Upper lobe of left lung (tissue), 6 donors: ENCODE measurements at places on chromosomes 6 and 20. TPM values are rescaled to one million over a fixed set of nuclear protein-coding genes. Genes with fewer than 3 reads are reported as not detected.
A peak's percentile ranks its signal among the peaks of the same experiment; 100 is the strongest.

Gene VGLL2
- total RNA-seq = not detected

Gene FAM83C
- total RNA-seq = not detected

Gene CLPSL2
- total RNA-seq = not detected

Gene KIFC1
- total RNA-seq = 3.1 TPM

Gene KHDC1L
- not detected for total RNA-seq

DNA sequence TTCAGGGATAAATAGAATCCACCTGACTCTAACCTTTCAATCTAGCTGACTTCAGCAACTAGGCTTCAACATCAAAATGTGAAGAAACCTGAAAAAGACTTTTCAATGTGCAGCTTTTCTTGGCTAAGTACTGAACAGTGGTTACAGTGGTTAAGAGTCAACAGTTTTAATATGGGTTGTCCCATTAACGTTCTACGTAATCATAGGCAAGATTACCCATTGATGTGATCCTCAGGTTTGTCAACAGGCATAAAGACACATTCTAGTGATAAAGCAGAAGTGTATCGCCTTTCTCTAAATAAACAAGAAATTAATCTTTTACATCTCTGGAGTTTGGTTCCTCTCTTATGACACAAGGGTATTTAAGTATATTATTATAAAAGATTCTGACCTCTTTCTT lies 154.1 kb upstream of the RUNX2 start:
- no peak overlapping the region for H3K27ac ChIP-seq
- no peak overlapping the region for H3K4me3 ChIP-seq
- H3K27me3 ChIP-seq = no peaks in the 10 kb centered on the region
- no peaks in the 10 kb centered on the region for H3K4me1 ChIP-seq

- H3K27me3 ChIP-seq = no peaks in the 10 kb centered on the region
- no peak for DNase-seq
- H3K27ac ChIP-seq = no peak overlapping the region
These were observed 135.9 kb downstream of the JPH2 start for GRCh38 chr20:44050925-44051660.

- H3K27me3 ChIP-seq = no peaks in the 10 kb centered on the region
- no peak overlapping the region for H3K4me3 ChIP-seq
- no peak overlapping the region for H3K27ac ChIP-seq
- peaks cover 6% of the 10 kb centered on the region for H3K4me1 ChIP-seq
These were observed 239.6 kb downstream of the ERMARD start for GRCh38 chr6:169991031-169991390.

DNA sequence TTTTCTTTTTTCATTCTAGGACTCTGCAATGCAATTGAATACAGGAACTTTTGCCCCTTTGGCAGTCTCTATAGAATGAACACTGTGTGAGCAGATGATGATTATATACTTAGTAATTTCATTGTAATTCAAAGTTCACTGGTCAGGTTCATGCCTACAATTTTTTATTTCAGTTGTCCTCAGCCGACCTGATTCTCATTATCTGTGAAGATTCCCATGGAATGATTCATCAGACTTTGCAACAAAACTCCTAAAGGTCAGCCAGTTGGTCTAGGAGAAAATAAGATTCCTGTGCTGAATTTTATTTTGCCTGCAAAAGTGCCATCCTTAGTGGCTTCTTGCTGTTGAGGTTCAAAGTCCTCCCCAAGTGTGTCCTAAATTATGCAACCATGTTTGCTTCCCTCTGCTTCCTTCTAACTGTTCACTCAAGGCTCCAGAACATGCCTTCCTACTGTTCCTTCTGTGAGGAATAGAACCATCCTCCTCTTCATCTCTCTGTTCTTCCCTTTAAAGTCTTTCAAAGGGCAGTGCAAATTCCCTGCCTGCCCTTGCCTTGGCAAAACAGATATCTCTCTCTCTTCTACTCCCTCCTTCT lies 194.2 kb upstream of the CNR1 start:
- DNase-seq = no peak
- H3K4me1 ChIP-seq = no peaks in the 10 kb centered on the region
- H3K36me3 ChIP-seq = no peaks in the 10 kb centered on the region
- no peak overlapping the region for H3K4me3 ChIP-seq

GRCh38 chr20:51861726-51862466 lies 59.6 kb upstream of the SALL4 start:
- no peak overlapping the region for H3K4me3 ChIP-seq
- DNase-seq = no peak
- no peaks in the 10 kb centered on the region for H3K4me1 ChIP-seq
- H3K27ac ChIP-seq = no peak overlapping the region
- H3K27me3 ChIP-seq = no peaks in the 10 kb centered on the region
- H3K36me3 ChIP-seq = no peaks in the 10 kb centered on the region

- no peaks in the 10 kb centered on the region for H3K36me3 ChIP-seq
- H3K4me1 ChIP-seq = peaks cover 8% of the 10 kb centered on the region
- H3K4me3 ChIP-seq = no peak overlapping the region
- no peak overlapping the region for H3K27ac ChIP-seq
These were observed 4.5 kb upstream of the CD109 start for GRCh38 chr6:73691512-73691911.

GRCh38 chr6:158086504-158087223 lies 81.4 kb downstream of the SERAC1 start:
- peak; percentile 57 for DNase-seq
- H3K36me3 ChIP-seq = no peaks in the 10 kb centered on the region
- H3K27me3 ChIP-seq = no peaks in the 10 kb centered on the region
- peak overlapping the region; percentile 21 for H3K27ac ChIP-seq
- no peaks in the 10 kb centered on the region for H3K4me1 ChIP-seq

DNA sequence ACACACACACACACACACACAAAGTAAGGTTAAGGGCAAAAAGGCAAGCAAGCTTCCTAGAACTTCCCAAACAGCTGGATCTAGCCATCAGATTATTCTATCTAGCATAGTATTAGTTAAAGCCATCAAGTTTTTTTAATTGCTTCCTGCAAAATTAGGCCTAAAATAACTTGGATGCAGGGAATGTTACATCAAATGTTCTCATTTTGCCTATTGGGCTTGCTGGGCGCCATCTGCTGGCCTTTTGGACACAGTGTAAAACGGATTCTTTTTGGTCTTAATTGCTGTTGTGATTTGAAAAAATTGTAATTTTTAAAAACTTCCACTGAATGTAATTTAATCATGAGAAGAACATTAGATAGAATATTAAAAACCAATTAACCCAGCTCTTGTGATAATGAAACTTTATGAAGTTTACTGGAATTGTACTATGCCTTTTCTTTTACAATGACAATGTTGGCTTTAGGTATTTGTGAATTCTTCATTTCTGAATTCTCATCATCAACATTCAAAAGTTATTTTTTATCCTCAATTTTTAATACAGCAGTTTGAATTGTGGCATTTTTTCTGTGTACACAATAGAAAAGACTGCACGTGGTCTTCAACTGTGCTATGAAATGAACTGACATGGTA lies 6.8 kb downstream of the MKKS start:
- no peak overlapping the region for H3K4me3 ChIP-seq
- no peaks in the 10 kb centered on the region for H3K27me3 ChIP-seq
- DNase-seq = no peak
- H3K4me1 ChIP-seq = peaks cover 6% of the 10 kb centered on the region

DNA sequence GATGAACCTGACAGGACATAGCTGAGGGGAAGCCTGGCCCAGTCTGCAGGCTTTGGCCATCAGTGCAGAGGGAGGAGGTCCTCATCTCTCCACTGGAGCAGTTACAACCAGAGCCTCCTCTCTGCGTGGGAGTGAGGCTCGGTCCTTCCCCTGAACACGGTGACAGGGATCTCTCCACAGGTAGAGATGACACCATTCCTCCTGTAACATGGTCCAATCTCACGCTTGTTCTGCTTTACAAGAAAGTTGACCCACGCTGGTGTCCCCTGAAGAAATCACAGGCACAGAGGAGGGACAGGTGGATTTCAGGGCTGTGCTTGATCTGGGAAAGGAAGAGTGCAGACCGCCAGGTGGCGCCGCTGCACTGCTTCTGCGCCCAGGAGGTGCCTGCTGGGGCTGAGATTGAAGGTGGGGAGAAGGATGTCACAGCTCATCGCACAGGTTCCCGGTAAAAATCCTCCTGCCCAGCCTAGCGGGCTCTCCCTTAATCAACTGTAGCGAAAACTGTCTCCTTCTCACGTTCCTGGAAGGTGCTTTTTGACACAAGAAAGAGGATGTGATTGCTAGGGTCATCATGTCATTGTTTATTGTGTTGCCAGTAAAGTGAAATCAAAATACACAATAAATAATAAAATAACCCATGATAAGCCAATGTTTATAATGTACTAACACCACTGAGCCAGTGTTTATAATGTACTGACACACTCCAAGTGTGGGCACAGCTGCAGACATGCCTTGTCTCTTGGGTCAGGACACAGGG lies 20.4 kb downstream of the HLA-G start:
- H3K27me3 ChIP-seq = no peaks in the 10 kb centered on the region
- H3K4me3 ChIP-seq = no peak overlapping the region
- DNase-seq = peak; percentile 70
- H3K36me3 ChIP-seq = no peaks in the 10 kb centered on the region

- no peak overlapping the region for H3K27ac ChIP-seq
- no peak overlapping the region for H3K4me3 ChIP-seq
- no peaks in the 10 kb centered on the region for H3K27me3 ChIP-seq
- H3K36me3 ChIP-seq = no peaks in the 10 kb centered on the region
These were observed 6.7 kb downstream of the GPR31 start for GRCh38 chr6:167150941-167151549.

GRCh38 chr6:147468634-147469033 lies 39.9 kb upstream of the SAMD5 start:
- H3K4me1 ChIP-seq = no peaks in the 10 kb centered on the region
- no peak for DNase-seq
- H3K36me3 ChIP-seq = no peaks in the 10 kb centered on the region
- no peaks in the 10 kb centered on the region for H3K27me3 ChIP-seq

DNA sequence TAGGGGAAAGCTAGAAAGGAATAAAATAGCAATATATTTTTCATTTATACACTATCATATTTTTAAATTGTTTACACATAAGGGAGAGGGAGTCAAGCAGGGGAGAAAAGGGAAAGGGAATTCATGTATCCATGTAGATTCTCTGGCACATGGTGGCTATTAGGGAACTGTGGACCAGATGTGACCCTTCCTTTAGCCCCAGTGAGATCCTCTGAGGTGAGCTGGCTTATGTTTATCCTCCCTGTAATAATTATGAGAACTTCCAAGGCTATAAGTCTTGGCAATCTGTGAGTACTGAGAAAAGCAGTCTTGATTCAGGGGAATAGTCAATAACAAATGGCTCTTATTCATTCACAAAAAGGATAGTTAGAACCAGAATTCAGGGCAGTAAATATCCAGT lies 42.6 kb downstream of the TSBP1 start:
- no peaks in the 10 kb centered on the region for H3K27me3 ChIP-seq
- H3K4me1 ChIP-seq = no peaks in the 10 kb centered on the region
- H3K27ac ChIP-seq = no peak overlapping the region
- no peaks in the 10 kb centered on the region for H3K36me3 ChIP-seq
- DNase-seq = no peak
- no peak overlapping the region for H3K4me3 ChIP-seq

GRCh38 chr20:38181971-38182370 lies 16.9 kb upstream of the TGM2 start:
- H3K27me3 ChIP-seq = no peaks in the 10 kb centered on the region
- no peak for DNase-seq
- H3K4me3 ChIP-seq = no peak overlapping the region
- H3K27ac ChIP-seq = no peak overlapping the region
- H3K4me1 ChIP-seq = no peaks in the 10 kb centered on the region
